ENCODE measurements at places on chromosomes 3 and 15.
A peak's percentile ranks its signal among the peaks of the same experiment; 100 is the strongest.

DNA sequence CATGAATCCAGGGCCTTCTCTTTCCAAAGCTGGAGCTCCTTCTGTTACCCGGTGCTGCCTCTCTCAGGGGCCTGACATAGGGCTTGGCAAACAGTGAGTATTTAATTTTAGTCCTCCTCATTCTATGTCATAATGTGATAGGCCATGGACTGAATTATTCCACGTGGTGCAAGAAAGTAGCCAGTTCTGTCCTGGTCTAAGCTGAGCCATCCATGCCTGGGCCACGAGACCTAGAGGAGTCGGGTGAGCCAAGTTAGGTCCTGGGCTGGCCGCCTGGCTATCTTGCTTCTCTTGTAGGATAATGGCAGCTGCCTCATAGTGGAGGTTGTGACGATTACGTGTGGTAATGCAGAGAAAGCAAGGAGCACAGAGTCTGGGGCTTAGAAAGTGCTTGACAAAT is 170.6 kb downstream of the FAM43A start:
- DNase-seq: no peak

DNA sequence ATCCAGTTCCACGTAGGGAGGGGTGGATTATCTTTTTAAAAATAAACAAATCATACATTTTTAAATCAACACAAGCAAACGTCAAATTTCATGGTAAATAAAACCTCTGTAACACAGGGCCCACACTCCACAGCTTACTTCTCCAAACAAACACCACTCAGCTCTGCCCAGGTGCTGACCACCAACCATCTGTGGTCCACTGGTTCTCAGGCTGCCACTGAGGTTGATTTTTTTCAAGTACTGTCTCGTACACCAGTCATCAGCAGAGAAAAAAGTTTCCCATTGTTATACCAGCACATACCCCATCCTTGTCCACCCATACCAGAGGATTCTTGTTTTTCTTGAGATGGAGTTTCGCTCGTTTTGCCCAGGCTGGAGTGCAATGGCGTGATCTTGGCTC is 32.4 kb downstream of the CHSY1 start:
- DNase-seq: no peak

GRCh38 chr3:78517965-78518364 is 1249.8 kb downstream of the ROBO1 start:
- no peak for DNase-seq

DNA sequence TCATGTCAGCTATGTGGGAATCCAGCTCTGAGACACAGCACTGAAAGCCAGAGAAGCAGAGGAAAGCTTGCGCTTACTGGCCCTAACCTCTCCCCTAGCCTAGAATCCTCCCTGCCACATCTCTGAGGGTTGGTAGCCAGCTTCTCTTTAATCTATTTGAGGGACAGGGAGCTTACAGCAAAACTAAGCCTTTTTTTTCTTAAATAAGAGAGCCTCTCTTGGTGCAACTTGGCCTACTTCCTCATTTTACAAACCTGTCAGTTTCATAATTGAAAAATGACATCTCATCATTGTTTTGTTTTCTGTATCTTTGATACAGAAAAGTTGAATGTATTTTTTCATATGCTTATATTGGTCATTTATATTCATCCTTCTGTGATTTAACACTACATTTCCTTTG is 193.9 kb downstream of the ZNF621 start:
- DNase-seq: no peak

DNA sequence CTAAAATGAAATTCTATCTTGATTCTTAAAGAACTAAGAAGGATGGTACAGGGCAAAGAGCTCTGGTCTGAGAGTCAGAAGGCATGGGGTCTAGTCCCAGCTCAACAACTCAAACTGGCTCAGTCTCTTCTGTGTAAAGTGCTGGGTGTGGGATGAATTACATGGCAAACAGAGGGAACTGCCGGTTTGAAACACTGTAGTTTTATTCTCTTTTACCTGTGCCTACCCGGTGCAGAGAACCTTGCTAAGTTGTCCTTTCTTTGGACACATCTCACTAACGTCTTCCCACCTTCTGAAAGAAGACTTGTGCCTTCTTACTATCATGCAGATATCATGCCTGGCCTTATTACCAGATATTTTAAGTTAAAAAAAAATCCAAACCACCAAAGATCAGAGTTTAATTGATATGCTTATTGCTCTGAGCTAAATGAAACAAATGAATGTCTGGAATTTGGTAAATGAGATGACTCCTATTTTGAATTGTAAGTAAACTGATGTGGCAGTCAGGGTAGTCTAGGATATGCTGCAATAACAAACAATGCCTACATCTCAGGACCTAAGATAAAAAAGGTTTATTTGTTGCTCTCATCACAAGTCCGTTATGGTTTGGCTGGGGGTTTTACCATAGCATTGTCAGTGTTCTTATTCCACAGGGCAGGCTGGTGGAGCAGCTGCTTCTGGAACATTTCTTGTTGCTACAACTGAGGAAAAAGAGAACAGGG is 12.5 kb upstream of the RARRES1 start:
- DNase-seq: no peak

DNA sequence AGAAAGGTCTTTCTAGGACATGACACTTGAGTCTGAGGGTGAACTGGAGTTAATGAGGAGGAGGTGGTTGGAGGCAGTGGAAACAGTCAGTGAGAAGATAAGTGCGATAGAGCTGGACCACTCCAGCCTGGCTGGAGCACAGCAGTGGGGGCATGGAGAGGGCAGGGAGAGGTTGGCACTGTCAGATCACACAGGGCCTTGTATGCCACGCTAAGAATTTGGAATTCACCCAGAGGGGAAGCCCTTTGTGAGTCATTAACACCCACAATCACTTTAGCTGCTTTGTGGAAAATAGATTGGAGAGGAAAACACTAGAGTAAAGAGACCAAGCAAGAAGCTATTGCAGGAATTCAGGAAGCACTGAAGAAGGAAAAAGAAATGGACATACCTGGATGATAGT is 83.3 kb downstream of the ZNF621 start:
- DNase-seq: peak; percentile 85
